T-helper 17 cell (primary cell): ENCODE measurements at places on chromosomes 2 and 18. TPM values are rescaled to one million over a fixed set of nuclear protein-coding genes. Genes with fewer than 3 reads are reported as not detected.

- DNase-seq, result no peak
These were observed 24.4 kb downstream of the ZNF892 start for GRCh38 chr2:95231723-95232122.

DNA sequence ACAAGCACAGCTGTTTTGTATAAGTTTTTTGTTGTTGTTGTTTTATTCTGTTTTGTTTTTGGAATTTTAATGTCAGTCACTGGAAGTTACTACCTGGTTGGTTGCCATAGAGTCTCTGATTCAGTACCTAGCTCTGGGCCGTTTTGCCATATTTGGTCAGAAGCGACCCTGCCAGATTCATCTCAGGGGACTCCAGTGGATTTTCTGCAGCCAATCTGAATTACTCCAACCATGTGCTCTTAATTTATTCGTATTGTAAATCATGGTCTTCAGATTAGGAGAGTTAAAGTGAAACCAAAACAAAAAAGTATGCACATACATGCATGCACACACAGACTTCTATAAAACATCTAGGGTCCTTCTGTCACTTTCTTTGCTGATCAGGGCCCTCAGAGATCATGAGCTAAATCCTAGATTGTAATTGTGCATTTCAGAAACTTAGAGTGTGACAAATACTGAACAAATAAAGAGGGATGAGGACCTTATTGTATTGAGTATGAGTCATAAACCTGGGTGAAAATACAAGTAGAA lies 317.4 kb upstream of the UBE2E3 start:
- DNase-seq, result no peak

- DNase-seq, result no peak
These were observed 187.9 kb downstream of the NEDD4L start for GRCh38 chr18:58231930-58232329.

Gene LRP2
- not detected for total RNA-seq

- DNase-seq, result no peak
These were observed 18.1 kb downstream of the CPSF3 start for GRCh38 chr2:9441556-9441955.

- no peak for DNase-seq
These were observed 9.9 kb downstream of the NFE2L2 start for GRCh38 chr2:177254433-177255226.

DNA sequence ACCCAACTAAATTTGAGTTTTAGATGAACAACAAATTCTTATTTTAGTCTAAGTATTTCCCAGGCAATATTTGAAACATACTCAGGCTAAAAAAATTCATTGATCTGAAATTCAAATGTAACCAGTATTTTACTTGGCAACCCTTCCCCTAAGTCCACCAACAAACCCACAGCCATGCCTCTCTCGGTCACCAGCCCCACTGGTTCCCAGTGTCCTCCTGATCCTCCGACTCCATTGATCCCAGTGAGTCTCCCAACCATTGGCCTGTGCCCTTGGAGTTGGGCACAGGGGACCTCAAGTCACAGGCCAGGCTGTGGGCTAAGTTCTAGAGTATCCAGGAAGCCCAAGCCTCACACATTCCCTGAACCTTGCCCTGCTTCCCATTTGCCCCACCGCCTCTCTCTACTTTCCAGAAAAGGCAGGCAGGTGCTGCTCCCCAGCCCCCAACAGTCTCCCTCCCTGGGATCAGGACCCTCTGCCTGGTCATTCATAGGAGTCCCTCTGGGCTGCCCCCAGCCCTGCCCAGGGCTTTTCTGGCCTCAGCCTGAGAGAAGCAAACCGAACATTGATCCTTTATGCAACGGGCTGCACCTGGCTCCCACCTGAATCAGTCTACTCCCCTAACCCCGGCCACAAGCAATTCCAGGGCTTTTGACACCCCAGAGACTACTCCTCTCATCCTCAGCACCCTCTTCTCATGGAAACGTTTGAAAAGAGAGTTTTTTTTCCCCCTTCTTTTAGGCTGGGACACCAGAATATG lies 81.3 kb downstream of the HS1BP3 start:
- DNase-seq, result no peak

GRCh38 chr2:68031542-68032160 lies 31.2 kb downstream of the C1D start:
- DNase-seq, result no peak

Gene LRRTM1
- total RNA-seq, result not detected

GRCh38 chr2:29817801-29818680 lies 103.3 kb downstream of the ALK start:
- DNase-seq, result no peak

Gene ABCG5
- total RNA-seq, result not detected

DNA sequence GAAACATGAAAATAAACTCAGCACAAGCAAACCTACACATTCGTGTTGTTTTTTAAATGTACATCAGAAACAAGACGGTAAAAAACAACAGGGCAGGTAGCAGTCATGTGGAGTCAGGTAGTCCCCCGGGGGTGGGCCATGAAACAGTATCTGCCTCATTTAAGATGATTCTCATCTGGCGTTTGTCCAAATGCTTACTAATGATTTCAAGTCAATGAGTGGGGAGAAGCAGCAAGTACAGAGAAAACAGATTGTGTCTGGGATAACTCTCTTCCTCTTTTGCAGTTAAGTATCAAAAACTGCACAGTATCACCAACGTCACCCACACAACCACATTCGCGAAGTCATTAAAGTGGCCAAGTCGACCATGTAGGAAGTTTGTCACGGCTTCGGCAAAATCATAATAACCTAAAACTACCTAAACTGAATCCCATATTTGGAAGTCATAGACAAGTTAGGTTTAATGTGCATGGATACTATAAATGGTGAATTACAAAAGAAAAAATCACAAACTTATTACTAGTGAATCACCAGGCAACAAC lies 1.3 kb downstream of the LAPTM4A start:
- DNase-seq, result no peak

DNA sequence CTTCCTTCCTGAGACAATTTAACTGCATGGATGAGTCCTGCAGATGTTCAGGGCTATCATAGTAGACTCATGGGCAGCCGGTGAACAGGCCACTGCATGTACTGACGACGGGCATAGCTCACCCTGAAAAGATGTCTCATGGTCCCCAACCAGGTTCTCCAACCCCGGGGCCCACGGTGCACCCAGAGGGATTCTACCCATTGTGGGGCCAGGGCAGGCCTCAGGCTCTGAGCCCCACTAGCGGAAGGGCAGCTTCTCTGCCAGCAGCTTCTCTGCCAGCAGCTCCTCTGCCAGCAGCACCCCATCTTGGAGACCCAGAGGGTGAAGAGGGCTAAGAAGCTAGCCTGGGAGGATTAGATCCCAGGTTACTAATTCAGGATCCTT lies 3.2 kb upstream of the CNNM4 start:
- DNase-seq, result no peak

Gene ACSL3
- total RNA-seq, result 56.2 TPM
